Activated CD8-positive, alpha-beta T cell treated with anti-CD3 and anti-CD28 coated beads for 36 hours (primary cell): ENCODE measurements at places on chromosomes 6 and 20. TPM values are rescaled to one million over a fixed set of nuclear protein-coding genes. Genes with fewer than 3 reads are reported as not detected.

GRCh38 chr20:36260316-36260715, 24.0 kb downstream of the AAR2 start:
- no peaks in the 10 kb centered on the region for H3K27me3 ChIP-seq
- no peak overlapping the region for H3K4me3 ChIP-seq
- no peak for DNase-seq
- no peak overlapping the region for H3K27ac ChIP-seq
- H3K36me3 ChIP-seq, result peaks cover 5% of the 10 kb centered on the region
- no peaks in the 10 kb centered on the region for H3K4me1 ChIP-seq

GRCh38 chr6:22880686-22881433, 311.5 kb downstream of the HDGFL1 start:
- H3K36me3 ChIP-seq, result no peaks in the 10 kb centered on the region
- H3K4me3 ChIP-seq, result no peak overlapping the region
- H3K27ac ChIP-seq, result no peak overlapping the region
- peaks cover 4% of the 10 kb centered on the region for H3K27me3 ChIP-seq
- DNase-seq, result no peak
- H3K4me1 ChIP-seq, result no peaks in the 10 kb centered on the region

GRCh38 chr6:149060300-149060984, 257.1 kb upstream of the TAB2 start:
- peak overlapping the region; percentile 84 for H3K27ac ChIP-seq
- H3K27me3 ChIP-seq, result no peaks in the 10 kb centered on the region
- peak overlapping the region; percentile 60 for H3K4me3 ChIP-seq
- DNase-seq, result peak; percentile 77

- H3K4me1 ChIP-seq, result no peaks in the 10 kb centered on the region
- no peak overlapping the region for H3K27ac ChIP-seq
- H3K36me3 ChIP-seq, result no peaks in the 10 kb centered on the region
- no peak overlapping the region for H3K4me3 ChIP-seq
Measured at GRCh38 chr6:71737953-71738352, 148.4 kb upstream of the RIMS1 start.

Gene MYBL2
- total RNA-seq, result 96.4 TPM

DNA sequence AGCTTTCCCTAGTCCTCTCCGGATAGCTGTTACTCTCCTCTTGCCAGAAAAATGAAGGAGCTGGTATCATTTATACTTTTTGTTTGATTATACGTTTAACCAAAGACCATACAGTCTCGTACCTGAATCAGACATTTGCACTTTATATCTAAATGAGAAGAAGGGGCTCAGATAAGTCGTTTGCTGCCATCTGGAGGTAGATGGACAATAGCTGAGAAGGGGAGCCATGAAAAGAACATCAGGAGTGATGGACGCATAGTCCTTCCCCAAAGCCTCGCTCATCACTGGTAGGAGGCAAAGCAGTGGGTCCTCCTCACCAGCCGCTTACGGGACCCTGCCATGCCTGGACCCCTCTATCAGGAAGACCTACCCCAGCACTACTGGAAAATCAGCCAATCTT, 45.4 kb downstream of the RPF2 start:
- H3K36me3 ChIP-seq, result peaks cover 31% of the 10 kb centered on the region
- no peak overlapping the region for H3K27ac ChIP-seq
- no peak for DNase-seq
- peaks cover 4% of the 10 kb centered on the region for H3K4me1 ChIP-seq
- no peaks in the 10 kb centered on the region for H3K27me3 ChIP-seq

GRCh38 chr6:15255909-15256395, 10.1 kb downstream of the JARID2 start:
- H3K4me3 ChIP-seq, result no peak overlapping the region
- peaks cover 98% of the 10 kb centered on the region for H3K4me1 ChIP-seq
- no peak overlapping the region for H3K27ac ChIP-seq
- peaks cover 53% of the 10 kb centered on the region for H3K36me3 ChIP-seq
- no peaks in the 10 kb centered on the region for H3K27me3 ChIP-seq
